ENCODE measurements at places on chromosomes 2 and 18.

- no peak for DNase-seq
These were observed 10.6 kb downstream of the HSBP1L1 start for GRCh38 chr18:79975043-79975442.

DNA sequence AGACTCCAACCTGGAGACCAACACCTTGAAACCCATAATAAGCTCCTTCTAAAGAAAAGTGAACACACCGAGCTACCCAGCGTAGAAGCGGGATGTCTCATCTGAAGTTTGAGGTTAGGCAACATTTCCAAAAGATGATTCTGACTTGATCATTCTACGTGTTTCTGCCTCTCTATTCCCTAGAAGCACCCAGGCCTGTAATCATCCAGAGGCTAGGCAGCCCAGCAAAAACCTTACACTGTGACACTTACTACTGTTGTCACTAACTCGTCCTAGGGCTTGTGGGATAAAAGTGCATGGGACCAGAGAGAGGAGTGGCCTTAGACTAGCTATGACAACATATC, 1.4 kb downstream of the ZBTB14 start:
- no peak for DNase-seq

DNA sequence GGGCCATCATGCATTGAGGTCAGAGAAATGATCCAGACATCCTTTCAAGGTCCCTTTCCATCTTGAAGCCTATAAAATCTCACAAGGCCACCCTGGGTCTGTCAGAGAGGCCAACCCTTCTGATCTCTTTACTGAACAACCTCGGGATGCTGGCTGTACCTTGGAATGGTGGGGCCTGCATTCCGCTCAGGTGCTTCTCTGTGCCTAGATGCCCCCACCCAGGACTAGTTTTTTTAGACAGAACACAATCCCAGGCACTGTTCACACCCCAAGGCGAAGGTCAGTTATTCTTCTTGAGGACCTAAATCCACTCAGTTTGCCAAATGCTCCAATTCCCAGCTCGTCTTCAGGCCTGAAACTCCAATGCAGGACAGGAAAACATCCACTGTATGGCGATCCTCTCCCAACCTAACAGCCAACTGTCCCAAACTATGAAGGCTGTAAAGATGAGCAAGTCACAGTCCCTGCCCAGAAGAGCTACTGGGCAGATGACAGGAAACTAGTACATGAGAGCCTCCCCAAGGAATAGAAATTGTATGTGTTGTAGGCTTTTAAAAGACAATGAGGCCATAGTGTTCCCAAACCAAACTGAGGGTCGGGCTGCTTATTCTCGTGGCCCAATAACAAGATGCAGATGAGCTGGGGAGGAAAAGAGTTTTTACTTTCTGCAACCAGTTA, 154.4 kb upstream of the ACAA2 start:
- DNase-seq = no peak

GRCh38 chr2:43542285-43542933, 53.4 kb downstream of the THADA start:
- DNase-seq = peak; percentile 50

- no peak for DNase-seq
These were observed 408.8 kb downstream of the NUP35 start for GRCh38 chr2:183533021-183533420.

DNA sequence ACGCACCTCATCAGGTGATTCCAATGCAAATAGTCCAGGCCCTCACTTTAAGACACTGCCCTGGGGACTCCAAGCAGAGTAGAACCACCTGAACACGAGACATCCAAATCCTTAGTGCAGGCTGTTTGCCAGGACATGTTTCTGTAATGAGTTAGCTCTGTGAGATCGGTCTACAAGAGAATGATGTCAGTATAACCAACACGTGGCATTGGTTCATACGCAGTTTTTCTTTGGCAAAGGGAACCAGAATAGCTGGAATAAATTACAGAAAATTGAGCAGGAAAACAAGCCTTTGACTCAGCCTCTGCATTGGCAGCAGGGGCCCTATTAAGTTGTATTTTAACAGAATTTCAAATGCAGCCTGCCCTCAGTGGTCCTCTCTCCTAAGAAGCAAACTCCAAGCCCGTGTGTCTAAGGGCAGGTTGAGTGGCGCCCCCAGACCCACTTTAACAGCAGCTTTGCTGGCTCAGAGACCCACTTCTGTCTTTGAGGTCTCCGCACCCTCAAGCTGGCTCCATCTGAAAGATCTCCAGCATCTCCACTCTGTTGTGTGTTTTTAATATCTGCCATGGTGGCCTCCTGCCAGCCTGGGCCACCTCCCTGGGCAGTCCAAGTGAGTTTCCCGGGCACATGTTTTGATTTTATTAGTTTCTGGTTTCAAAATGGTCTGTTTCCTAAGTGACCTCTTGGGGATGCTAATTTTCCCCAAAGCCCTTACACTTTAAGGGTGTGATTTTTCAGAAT, 61.3 kb downstream of the ALPK2 start:
- no peak for DNase-seq

GRCh38 chr2:186422226-186422625, 63.8 kb upstream of the ZC3H15 start:
- DNase-seq = no peak

DNA sequence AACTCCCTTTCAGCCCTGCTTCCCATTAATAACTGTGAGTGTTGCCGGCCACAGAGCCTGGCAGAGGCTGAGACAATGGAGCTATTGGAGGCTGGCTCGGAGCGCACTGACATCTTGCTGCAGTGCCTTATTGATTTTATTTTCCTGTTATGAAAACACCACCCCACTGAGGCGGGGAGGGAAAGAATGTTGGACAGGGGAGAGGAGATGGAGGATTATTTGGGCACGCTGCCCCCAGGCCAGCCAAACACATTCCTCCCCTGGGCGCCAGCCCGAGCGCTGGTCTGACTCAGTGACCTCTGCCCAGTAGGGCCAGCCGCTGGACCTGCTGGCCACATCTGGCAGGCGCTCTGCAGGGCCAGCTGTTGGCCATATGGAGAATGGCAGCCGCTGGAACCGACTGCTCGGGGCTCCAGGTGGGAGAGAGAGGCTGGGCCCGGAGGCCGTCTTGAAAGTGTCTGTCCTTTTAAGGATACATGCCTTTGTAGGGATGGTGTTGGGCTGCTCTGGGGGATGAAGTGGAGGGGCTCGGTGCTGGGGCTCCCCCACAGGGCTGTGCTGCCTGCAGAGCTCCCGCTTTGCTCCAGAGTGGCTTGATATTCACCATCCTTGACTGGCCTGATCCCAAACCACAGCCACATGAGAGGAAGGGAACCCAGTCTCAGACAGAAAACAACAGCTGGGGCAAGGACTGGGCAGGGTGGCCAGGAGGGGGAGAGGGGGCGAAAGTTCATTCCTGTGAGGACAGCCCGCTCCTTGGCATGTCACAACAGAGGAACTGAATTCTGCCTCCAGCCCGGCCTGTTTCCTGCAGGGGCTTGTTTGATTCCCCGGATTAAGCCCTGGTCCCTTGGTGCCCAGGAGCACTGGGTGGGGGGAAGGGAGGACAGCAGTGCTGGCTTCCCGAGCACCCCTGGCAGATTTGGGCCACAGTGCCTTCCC, 179.0 kb downstream of the KLHL29 start:
- no peak for DNase-seq

GRCh38 chr2:767440-767839, 90.2 kb upstream of the TMEM18 start:
- no peak for DNase-seq

DNA sequence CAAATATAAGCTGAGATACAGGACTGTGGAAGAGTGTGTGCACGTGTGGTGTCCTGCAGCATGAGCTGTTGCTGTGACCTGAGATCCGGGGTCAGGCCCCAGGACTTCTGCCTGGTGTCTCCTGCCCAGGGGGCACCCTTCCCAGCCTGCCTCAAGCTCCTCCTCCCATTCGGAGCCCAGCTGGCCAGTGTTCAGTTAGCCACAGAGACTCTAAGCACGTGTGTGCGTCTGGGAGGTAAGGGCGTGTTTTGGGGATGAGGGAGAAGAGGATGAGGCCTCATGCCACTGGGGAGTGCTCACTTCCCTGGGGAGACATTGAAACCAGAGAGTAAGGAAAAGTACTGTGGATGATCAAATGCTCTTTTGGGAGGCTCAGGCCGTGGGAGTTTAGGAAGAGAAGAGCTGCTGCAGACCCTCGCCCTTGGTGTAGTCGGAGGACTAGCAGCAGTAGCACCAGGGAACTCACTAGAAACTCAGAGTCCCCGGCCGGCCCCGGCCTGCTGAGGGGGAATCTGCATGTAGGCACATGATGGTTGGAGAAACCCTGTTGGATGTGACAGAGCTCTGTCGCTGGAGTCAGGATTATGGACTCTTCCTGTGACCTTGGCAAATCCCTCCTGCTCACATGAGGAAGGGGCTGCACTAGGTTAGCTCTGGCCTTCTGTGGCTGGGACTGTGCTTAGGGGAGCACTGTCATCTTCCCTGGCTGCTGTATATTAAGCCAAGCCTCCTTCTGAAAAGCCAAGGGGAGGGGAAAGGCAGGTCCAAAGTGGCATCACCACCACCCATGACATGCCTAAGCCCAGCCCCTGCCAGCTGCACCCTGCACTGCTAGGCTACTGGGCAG, 231.1 kb downstream of the DYSF start:
- no peak for DNase-seq

DNA sequence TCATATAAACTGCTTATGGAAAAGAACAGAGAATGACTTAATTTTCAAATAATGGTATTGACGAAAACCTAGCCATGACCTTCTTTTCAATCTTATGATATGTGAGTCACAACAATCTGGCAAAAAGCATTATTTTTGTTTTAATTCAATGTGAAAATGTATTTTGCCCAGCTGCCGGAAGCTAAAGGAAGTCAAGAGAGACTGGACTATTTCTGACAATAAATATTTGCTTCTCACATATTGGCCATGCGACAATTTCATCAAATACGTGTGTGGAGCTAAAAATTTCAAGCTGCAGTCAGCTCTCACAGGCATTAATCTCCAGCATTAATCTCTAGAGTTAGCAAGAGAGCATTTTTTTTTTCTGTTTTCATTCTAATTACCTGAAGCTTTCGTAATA, 881.0 kb downstream of the CPS1 start:
- DNase-seq = peak; percentile 36

DNA sequence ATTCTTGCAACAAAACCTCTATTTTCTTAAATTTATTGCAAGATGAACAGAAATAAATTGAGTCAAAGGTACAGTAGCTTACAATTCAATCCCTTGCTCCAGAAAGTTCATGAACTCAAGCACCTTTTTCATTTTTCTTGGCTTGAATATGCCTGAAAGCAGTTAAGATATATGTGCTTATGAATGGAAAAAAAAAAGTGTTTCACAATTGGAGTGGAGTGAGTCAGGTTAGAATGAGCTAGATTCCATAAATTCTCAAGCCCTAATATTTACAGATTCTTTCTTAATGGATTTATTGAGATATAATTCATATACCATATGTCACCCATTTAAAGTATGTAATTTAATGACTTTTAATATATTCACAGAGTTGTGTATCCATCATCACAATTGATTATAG, 39.6 kb upstream of the NEMP2 start:
- DNase-seq = peak; percentile 15

DNA sequence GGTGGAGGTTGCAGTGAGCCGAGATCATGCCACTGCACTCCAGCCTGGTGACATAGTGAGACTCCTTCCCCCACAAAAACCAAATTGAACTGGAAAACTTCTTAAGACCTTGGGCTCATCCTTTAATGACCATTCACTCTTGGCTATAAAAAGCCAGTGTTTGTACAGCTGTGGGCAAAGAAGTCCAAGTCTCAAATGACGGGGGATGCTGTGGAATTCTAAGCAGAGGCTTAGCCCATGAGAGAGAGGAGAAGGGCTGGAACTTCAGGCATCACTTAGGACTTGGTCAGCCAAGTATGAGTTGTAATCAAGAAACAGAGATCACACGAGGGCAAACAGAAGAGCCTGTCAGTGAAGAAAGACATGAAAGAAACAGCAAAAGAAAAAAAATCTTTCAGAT, 79.3 kb upstream of the POU3F3 start:
- no peak for DNase-seq

GRCh38 chr2:117704818-117705217, 109.7 kb upstream of the DDX18 start:
- DNase-seq = no peak

DNA sequence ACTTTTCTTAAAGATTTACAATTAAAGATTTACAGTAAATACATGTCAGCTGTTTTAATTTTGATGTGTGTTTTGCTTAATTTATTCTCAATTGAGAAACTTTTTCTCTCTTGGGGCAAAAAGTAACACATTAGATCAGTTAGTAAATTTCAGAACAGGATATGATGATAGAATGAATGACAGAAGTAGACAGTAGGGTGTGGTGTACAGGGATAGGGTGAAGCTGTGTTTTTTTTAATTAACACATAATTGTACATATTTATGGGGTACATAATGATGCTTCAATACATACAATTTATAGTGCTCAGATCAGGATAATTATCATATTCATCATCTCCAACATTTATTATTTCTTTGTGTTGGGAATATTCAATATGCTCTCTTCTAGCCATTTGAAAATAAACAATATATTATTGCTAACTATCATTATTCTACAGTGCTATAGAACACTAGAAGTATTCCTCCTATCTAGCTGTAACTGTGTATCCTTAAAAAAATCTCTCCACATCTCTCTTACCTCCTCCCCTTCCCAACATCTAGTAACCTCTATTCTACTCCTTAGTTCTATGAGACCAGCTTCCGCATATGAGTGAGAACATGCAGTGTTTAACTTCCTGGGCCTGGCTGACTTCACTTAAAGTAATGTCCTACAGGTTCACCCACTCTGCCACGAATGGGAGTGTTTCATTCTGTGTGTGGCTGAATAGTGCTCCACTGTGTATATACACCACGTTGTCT, 175.2 kb downstream of the SNTG2 start:
- no peak for DNase-seq

- no peak for DNase-seq
These were observed 50.6 kb upstream of the EML6 start for GRCh38 chr2:54672590-54673456.

DNA sequence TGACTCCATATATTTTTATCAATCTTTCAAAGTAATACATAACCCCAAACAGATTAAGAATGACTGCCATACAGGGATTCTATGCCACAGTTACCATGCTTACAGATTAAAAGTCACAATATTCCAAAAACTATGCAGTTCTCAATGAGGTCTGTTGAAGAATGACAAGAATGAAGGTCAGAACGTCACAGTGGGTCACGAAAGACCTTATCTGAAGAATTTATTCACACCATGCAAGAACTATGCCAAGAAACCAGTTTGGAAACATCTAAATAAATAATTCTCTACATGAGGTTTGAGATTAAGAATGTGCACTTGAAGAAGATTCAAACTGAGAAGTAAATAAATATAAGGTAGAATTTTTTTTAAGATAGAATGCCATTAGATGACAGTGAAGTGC, 253.3 kb downstream of the EXOC6B start:
- no peak for DNase-seq

DNA sequence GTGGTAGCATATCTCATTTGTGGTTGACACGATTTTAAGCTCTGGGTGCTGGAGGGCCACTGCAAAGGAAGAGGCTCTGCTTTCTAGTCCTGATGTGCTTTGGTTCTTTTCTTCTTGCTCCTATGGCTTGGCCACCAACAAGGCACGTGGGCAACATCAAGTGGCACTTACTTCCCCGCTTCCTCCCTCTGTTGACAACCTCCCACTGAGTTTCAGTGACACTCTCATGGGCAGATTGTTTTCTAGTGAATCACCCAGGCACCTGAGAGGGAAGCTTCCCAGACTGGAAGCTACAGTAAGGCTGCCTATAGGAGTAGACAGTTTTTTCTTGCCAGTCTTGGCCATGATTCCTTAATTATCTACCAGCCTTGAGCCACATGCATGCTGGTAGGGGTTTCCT, 89.0 kb downstream of the NBAS start:
- no peak for DNase-seq
